ENCODE measurements at places on chromosomes 3 and 15. TPM values are rescaled to one million over a fixed set of nuclear protein-coding genes. Genes with fewer than 3 reads are reported as not detected.
A peak's percentile ranks its signal among the peaks of the same experiment; 100 is the strongest.

DNA sequence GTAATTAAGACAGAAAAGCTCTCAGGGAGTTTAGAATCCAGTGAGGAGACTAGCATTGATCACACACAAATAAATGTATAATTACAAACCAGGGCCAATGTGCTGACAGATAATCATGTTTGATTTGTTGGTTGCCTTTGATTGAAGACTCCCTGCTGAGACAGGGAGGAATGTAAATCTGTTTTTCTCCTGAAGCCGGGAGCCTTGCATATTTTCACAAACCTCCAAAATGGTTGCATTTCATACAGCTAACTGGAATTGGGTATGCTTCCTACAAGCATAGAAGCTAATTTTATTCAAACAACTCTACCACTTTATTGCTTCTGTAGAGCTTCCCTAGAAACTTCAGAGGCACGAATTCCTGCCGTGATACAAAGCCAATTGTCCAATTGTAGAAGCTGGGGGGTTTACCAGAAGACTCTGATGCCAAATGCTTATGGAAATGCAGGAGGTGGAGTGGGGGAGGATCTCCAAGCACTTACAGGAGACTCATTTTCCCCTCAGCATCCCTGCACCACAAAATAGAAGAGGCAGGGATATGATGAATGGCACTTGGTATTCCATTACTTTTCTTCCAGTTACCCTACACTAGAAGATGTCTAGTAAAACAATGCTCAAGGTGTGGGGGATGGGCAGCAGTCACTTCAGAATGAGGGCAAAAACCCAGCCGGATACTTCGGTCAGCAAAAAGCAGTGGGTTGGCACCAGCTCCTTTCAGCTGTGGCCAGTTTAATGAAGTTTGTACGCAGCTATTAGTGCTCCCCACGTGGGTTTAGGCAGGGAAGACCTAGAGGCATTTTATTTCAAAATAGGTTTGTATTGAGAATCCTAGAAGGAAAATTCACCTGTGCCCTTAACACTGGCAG is 11.4 kb upstream of the MEX3B start:
- DNase-seq: no peak

DNA sequence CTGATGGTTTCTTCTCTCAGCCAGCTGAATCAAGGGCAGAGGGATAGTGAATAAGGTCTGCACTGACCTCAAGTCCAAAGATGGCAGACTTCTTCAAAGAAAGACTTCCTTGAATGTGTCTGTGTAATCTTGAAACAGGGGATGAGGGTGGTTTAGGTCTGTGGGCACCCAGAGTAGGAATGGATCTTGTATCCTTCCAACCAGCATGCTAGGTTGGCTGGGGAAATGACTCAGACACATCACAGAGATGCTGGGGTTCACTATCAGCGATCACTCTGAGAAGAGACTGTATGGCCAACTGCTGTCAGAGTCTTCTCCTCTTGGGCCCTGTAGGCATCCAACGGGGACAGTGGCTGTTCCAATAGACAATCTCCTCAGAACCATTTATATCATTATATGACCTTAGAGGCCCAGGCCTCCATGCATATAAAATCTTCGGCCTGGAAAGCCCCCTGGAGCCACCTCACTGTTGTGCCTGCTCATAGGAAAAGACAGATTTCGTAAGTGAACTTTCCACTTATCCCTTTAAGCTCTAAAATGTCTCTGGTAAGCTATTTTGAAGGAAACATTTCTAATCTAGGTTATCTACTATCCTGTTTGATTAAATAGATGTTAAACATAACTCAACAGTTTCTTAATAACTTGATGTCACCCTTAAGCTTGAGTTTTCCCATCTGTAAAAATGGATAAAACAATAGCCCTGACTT is 58.5 kb downstream of the TIPARP start:
- no peak for DNase-seq

DNA sequence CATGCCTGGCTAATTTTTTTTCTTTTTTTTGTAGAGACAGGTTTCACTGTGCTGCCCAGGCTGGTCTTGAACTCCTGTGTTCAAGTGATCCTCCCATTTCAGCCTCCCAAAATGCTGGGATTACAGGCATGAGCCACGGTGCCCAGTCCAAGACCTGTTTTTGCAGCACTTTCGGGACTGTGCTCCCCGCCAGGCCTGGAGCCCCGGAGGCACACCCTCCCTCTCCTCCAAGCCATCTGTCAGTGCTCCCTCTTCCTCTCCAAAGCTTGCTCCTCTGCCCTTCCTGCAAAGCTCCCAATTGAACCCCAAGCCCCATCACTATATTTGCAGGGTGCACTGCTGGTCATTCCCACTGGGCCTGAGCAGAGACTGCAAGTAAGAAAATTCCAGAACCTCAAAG is 98.1 kb downstream of the CORO2B start:
- peak; percentile 13 for DNase-seq

DNA sequence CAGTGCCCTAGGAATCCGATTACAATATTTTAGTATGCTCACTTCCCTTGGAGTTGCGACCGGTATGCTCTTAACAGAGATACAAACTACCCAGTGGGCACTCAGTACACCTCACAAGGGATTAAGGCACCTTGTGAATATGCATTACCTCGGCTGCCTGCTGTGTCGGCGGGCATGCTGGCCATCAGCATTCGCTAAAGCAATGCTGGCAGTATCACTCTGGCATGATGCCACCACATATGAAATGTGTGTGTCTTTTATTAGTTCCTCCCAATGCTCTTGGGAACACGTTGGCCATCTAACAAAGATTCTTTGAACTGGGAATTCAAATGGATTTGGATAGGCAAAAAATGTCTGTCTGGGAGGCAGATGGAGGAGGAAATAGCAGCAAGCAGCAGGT is 67.4 kb upstream of the FOXB1 start:
- no peak for DNase-seq

DNA sequence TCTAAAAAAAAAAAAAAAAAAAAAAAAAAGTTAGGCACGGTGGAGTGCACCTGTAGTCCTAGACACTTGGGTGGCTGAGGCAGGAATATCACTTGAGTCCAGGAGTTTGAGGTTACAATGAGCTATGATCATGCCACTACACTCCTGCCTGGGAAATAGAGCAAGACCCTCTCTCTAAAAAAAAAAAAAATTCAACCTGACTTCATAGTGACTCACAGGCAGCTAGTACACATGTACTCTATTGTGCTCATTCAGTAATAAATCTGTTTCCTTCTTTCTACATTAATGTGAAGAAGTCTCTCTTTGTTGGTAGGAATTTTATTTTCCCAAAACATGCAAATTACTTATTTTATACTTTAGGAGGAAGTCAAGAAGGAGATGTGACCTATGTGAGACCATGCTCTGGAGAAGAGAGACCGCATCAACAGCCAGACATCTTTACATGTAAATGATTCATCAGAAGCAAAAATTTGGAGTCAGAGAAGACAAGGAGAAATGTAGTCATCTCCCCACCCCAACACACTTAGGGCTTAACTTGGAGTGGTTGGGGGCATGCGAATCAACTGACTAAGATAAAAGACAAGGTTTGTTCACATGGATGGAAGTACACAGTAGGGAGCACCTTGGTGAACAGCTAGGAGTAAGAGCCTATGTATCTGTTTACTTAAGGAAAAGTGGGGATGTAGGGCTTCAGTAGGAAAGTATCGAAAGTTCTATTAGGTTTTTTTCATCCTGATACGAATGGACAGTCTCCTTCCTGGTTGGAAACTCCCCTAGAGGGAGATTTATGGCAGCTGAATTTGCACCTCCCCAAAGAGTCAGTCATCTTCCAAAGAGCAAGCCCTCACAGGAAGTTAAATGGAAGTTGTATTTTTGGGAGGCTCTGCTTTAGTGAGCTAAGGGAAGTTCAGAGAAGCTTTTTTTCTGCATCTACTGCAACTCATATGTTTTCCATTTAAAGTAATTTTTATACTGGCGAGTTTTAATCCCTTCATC is 23.0 kb upstream of the NMD3 start:
- no peak for DNase-seq

- no peak for DNase-seq
Observed at GRCh38 chr3:30421266-30421665, 185.1 kb upstream of the TGFBR2 start.

DNA sequence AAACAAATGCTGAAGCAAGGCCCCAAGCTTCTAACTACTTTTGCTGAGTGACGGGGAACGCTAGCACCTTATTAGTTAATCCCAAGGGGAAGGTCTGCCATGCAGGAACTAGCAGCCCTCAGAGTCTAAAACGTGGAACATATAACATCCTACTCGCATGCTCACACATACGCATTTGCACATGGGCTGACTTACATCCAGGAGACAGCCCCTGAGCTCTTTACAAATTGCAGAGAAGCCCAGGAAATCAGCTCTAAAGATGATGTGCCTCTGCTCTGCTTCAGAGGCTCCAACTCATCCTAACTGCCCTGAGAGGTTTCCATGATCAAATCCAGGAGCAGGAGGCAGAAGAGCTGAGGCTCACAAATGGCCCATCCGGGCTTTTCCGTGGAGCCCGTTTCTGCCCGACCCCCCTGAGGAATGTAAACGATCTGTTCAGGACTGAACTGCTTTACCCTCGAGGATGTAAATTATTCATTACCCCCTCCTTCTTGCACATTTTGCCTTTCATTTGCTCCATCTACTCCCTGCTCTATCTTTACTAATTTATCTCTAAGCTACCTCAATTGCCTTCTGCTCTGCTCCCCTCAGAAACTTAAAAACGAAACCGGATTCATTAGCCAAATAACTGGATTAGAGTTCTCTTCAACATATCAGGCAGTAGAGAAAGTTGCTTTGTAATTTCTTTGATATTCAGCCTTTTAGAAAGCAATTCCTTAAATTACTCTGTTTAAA is 141.9 kb upstream of the CCDC54 start:
- DNase-seq: no peak

DNA sequence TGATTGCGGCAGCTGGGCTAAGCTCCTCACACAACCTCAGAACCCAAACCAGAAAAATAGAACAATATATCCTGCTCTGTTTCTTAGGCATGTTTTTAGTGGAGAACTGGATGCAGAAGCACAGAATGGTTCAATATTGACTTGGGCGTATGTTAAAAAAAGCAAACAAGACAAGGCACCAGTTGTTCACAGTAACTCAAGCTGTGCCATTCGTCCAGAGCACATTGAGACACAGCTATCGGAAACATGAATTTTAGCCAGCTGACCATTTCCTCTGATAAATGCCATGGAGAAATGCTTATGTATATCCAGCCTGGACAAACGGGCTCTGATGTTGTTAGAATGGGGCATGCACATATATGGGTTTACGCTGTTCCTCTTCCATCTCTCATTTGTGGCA is 129.2 kb upstream of the PDZRN3 start:
- no peak for DNase-seq

- DNase-seq: no peak
Observed at GRCh38 chr15:71526060-71526820, 284.1 kb upstream of the NR2E3 start.

GRCh38 chr15:62900071-62900802 is 142.3 kb upstream of the TPM1 start:
- no peak for DNase-seq

- DNase-seq: no peak
Observed at GRCh38 chr15:99708563-99708962, 24.7 kb downstream of the LYSMD4 start.

DNA sequence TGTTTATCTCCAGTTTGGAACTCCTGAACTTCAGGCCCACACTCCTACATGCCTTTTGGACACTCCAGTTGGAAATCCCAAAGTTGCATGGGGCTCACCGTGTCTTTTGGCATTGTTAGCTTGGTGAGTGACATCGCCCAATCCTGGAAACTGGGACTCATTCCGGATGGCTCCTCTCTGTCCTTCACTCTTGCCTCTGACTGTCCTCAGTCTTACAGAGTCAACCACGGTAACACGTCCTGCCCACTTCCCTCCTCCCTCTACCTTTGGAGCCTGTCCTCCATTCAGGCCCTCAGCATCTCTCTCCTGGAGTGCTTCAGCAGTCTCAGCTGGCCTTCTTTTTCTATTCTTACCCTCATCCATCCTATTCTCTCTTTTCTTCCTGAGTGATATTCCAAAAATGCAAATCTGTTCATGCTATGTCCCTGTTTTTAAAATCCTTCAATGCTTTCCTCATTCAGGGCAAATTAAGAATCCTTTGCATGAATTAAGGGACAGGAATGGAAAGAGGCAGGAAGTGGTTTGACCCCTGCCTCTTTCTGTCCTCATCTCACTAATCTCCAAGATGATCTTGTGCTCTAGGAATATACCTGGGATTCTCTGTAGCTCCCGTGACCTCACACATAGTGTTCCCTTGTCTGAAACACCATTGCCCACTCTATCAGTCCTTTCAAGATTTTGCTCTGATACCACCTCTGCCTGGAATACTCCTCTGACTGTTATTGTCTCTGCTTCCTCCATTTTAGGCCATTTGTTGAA is 42.5 kb downstream of the LPP start:
- DNase-seq: no peak

DNA sequence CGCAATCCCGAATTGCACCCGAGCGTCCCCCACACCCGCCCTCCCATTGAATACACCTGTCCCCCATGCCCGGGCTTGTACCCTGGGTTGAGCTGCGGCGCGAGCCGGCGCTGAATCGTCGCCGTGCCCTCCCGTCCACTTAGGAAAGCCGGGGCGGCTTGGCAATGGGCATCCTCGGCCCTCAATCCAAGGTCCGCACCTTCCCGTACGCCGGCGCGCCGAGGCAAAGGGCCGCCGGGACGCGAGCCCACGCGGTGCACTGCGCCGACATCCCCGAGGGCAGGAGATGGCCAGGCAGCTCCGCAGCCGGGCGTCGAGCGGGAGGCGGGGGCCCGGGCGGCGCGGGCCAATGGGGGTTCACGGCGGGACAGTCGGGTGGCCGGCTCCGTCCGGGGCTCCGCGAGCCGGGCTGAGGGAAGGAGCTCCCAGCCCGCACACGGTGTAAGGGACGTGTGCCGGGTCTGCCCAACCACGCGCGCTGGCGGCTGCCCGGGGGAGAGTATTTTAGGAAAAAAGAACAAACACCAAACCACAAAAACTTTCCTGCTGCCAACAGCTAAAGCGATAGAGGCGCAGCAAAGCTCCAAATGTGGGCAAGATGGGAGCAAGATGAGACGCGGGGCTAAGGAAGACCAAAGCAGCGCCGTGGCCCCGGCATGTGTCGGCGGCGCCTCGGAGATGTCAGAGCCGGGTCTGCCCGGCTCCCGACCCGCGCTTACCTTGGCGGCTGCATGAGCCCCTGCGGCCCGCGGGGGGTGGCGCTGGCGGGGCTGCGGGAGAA is 621 bp downstream of the RGMA start:
- no peak for DNase-seq

IMPG2 gene
- 0.45 TPM for total RNA-seq

CLEC3B gene
- total RNA-seq: not detected

CLDN11 gene
- total RNA-seq: 0.53 TPM

ERC2 gene
- total RNA-seq: 0.33 TPM

CCR4 gene
- total RNA-seq: 40.9 TPM

SPESP1 gene
- total RNA-seq: not detected

ROBO1 gene
- not detected for total RNA-seq

CFAP91 gene
- total RNA-seq: not detected

CNTN3 gene
- not detected for total RNA-seq

All from natural killer cell treated with Interleukin-12 subunit alpha and Interleukin-12 subunit beta and Interleukin-15 and Interleukin-18, amount 100 ng/mL, for 72 hours (primary cell).